ENCODE measurements at places on chromosomes 7 and 10.

- no peak for DNase-seq
These were observed 137.2 kb downstream of the PHTF2 start for GRCh38 chr7:77935652-77936348.

- no peak for DNase-seq
These were observed 67.2 kb upstream of the FAM204A start for GRCh38 chr10:118409295-118409694.

- no peak for DNase-seq
These were observed 293.3 kb downstream of the ADRA2A start for GRCh38 chr10:111370101-111370500.

- no peak for DNase-seq
These were observed 158.6 kb upstream of the MAGI2 start for GRCh38 chr7:79612022-79612421.

GRCh38 chr7:26117142-26117807 is 34.7 kb upstream of the NFE2L3 start:
- no peak for DNase-seq
